ENCODE measurements at places on chromosomes 12 and 14.

- DNase-seq, result no peak
Observed at GRCh38 chr14:104178279-104178678, 39.9 kb downstream of the KIF26A start.

- DNase-seq, result peak; percentile 73
Observed at GRCh38 chr14:70097576-70098249, 91.0 kb downstream of the SLC8A3 start.

- DNase-seq, result no peak
Observed at GRCh38 chr12:95197636-95198035, 19.6 kb downstream of the FGD6 start.

DNA sequence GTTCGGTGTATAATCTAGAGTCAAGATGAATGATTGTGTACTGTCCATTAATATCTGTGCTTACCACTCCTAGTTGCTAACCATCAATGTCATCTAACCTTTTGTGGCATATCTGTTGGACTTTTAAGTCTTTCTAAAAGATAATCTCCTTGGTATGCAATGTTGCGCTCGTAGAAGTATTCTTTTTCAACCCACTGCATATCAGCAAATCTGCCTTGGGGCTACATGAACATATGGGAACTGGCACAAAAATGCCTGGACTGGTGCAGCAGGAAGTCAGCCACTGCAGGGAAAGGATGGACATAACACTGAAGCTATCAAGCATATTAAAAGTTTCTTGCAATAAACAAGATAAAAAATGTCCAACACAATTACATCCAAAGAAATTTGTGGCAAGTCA is 124.3 kb upstream of the SLC38A4 start:
- DNase-seq, result no peak

Measured in LHCN-M2 (cell line).